Skin of body (tissue), 3 donors: ENCODE measurements at places on chromosomes 12 and 14. TPM values are rescaled to one million over a fixed set of nuclear protein-coding genes. Genes with fewer than 3 reads are reported as not detected.

Gene RAD51AP1
- 8.6 TPM for total RNA-seq

Gene PLEKHG7
- not detected for total RNA-seq

Gene SLC24A4
- total RNA-seq = 0.49 TPM

Gene STAC3
- total RNA-seq = 20.2 TPM

Gene ASPG
- 3.6 TPM for total RNA-seq

Gene KRT7
- 10.4 TPM for total RNA-seq

Gene KCNJ8
- total RNA-seq = 30.5 TPM

Gene ADAM20
- 2.8 TPM for total RNA-seq

Gene VWF
- total RNA-seq = 51.8 TPM

Gene TAC3
- not detected for total RNA-seq
